ENCODE measurements at places on chromosomes 16 and 17.

- no peak for DNase-seq
These were observed 39.0 kb upstream of the KDM8 start for GRCh38 chr16:27164352-27164751.

DNA sequence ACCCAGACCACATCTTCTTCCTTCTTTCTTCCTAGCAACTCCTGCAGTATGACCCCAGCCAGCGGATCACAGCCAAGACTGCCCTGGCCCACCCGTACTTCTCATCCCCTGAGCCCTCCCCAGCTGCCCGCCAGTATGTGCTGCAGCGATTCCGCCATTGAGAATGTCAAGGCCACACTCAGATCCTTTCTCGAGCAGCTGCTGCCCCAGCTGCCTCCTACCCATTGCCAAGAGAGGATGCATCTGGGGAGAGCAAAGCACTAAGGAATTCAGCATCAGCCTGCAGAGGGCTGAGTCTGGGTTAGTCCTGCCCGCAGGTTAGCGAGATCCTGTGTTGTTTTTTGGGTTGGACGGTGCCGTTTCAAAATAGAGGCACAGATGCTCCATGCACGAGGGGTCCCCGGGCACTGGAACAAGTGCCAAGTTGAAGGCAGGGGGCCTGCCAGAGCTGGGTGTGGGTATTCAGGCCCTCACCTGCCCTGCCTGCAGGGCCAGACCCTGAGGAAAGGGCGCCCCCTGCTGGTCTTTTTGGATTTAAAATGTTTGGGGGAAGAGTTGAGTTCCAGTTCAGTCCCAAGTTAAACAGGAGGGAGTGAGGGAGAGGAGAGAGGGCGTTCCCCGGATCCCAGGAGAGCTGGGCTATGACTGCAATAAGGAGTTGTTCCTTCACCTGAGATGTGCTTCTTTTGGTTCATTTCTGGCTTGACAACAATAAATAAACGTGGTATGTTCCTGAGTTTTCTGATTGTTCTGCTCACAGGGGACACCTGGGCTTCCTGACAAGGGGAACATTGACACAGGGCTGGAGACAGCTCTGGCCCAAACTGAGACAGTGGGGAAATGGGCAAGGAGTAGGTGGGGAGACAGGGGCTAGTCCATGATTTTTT, 4.9 kb downstream of the CDK3 start:
- peak; percentile 60 for DNase-seq

GRCh38 chr16:88836791-88837190, 20.0 kb downstream of the GALNS start:
- DNase-seq = no peak

- DNase-seq = no peak
These were observed 44.0 kb upstream of the IRF8 start for GRCh38 chr16:85854935-85855334.

DNA sequence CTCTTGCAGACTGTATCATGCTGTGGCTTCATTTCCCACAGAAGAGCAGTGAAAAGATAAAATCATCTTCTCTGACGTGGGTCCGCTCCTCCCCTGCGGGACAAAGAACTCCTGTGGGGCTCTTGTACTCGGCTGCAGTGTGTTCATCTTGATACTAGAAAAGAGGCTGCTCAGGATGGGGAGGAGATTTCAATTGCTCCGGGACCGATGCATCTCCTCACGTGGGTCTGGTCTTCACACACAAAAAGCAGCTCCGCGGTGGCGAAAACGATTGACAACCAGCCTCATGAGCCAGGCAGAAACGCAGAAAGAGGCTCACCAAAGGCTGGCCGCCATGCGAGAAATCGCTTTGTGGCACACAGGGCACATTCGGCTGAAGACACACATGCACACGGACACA, 14.4 kb upstream of the KCNJ18 start:
- DNase-seq = no peak

DNA sequence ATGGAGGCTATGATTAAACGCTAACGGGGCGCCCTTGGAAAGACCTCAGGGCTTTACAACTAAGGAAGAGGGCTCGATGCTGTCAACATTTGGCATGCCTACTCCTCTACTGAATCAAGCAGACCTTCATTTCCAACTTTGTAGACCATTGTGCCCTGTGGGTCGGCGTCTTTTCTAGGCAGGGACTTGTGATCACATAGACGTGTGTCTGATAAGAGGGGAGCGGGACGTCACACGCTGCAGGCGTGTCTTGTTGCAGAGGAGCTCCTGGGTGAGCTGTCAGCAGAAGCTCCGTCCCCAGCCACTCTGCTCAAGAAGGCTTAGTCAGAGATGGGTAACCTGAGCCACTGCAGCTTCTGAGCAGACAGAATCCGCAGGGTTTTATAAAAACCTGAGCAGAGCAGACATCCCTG, 2.8 kb downstream of the MAPK8IP3 start:
- no peak for DNase-seq

DNA sequence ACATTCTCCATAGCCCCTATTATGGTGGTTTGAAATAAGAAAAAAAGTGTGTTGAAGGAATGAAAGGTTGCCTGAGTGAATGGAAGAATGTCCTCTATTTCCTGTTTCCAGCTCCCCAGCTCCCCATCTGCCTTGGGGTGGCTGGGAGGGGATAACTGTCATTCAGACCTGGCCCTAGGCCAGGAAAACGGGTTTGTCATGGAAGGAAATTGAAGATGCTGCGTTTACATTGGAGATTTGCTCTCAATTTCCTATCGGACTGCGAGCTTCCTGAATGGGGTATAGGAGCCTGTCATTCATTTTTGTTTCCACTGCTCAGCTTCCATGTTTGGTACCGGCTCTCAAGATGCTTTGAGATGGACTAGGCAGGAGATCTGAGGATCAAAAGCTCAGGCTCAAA, 2.2 kb upstream of the FZD2 start:
- DNase-seq = no peak

- no peak for DNase-seq
These were observed 621 bp downstream of the KCNJ2 start for GRCh38 chr17:70169709-70170597.

DNA sequence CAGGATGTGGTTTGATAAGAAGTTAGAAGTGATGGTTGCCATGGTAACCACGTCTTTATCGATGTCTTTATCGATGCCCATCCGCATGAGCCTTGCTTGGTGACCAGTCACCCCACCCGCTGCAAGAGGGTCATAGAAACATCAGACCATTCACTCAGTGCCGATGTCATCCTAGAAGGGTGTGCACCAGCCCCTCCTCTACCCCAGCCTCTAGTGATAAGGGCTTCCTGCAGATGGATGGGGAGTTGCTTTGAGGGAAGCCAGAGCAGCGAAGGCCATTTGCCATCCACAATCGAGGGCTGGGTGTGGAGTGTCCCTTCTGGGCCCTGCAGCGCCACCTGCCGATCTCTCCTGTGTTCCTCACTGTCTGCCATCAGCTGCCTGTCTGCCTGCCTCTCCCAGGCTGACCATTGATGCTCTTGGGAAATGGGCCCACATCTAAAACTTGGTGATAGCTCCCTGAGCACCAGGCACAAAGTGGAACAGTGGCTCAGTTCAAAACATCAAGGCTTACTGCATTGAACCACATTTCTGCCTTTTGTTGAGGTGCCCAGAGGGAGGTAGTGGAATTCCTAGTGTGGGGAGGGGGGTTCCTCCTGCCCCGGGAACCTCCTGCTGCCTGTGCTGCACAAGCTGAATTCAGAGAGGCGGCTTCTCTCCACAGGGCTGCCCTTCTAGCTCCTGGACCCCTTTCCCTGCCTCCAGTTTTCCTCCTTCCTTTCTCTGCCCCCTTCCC, 8.9 kb downstream of the CALB2 start:
- DNase-seq = peak; percentile 24

- DNase-seq = no peak
These were observed 21.5 kb upstream of the HELZ start for GRCh38 chr17:67266496-67266895.

DNA sequence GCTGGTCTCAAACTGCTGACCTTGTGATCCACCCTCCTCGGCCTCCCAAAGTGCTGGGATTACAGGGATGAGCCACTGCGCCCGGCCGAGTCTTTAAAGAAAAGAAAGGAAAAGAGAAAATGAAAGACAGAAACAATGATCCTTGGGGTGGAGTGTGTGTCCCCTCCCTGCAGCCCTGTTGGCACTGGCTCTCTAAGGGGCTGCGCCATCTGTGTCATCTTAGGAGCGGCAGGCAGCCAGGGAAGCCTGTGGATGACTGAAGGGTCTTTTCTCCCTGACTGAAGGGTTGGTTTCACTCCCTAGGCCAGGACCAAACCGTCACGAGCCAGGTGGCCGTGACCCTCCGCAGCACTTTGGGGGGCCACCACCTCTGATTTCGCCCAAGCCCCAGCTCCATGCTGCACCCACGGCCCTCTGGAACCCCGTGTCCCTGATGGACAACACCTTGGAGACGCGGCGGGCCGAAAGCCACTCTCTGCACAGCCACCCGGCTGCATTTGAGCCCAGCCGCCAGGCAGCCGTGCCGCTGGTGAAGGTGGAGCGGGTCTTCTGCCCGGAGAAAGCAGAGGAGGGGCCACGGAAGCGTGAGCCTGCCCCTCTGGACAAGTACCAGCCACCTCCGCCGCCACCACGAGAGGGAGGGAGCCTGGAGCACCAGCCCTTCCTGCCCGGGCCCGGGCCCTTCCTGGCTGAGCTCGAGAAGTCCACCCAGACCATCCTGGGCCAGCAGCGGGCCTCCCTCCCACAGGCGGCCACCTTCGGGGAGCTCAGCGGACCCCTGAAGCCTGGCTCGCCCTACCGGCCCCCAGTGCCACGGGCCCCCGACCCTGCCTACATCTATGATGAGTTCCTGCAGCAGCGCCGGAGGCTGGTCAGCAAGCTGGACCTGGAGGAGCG, 27.7 kb downstream of the GINS2 start:
- DNase-seq = no peak

DNA sequence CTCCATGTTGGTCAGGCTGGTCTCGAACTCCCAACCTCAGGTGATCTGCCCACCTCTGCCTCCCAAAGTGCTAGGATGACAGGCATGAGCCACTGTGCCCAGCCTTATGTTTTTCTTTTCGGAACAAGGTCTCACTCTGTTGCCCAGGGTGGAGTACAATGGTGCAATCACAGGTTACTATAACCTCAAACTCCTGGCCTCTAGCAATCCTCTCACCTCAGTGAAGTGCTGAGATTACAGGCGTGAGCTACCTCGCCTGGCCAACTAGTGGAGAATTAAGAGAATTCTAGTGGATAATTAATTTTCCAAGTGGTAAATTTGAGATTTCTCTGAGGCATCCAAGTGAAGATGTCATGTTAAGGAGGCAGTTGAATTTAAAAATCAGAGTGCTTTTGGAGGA, 2.9 kb upstream of the FBXO47 start:
- DNase-seq = no peak

GRCh38 chr17:41421617-41422016, 2.8 kb downstream of the KRT37 start:
- no peak for DNase-seq

DNA sequence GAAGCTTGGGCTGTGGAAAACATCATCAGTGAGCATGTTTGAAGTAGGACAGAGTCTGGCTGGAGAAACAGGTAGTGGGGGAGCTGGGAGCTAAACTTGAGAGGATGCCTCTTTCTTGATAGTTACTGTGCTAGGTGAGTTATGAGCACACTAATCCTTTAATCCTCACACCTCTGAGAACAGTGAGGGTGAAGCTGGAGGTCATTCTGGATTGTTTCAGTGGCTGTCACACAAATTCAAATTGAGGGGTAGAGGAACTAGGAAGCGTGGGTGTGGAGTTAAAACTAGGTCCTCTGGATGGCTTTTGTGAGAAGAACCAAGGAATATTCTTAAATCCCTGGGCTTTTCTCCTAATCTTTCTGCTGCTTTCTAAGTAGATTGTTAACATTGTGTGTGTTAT, 3.3 kb downstream of the AKAP1 start:
- no peak for DNase-seq

DNA sequence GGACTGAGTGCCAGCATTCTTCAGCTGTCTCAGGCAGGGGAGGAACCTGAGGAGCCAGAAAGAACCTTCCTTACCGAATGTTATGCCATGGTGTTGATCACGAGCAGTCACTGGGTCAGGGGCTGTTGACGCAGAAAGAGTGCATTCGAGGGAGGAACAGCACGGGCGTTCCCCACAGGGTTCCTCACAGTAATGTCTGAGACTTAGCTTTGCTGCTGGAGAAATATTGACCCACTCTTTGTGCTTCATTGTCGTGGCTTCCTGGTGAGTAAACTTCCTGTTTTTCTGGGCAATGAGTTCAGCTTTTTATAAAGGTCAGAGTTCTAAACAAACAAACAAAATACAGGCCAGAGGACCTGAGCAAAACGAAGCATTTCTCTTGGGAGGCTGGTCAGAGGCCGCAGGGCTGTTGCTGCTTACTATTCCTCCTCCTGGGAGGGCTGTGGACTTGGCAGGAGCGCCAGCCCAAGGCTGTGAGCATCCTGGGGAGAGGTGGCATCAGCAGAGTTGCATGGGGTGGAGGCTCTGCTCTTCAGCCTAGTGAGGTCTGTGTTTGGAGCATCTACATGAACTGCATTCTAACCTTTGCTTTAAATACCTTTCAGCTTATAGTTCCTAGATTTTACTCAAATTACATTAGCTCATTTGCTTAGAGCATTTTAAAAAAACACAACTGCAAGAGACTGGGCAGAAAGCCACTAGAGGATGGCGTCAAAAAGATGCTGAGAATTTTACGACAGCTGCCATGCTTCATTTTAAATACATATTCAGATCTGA, 143.1 kb upstream of the CACNG5 start:
- DNase-seq = no peak

All from stimulated activated CD4-positive, alpha-beta T cell treated with anti-CD3 and anti-CD28 coated beads, Interleukin-12 subunit alpha, Interleukin-12 subunit beta, amount 100 ng/mL, for 48 hours (primary cell).